ENCODE measurements at places on chromosomes 1 and 21.
A peak's percentile ranks its signal among the peaks of the same experiment; 100 is the strongest.

- no peak for DNase-seq
Measured at GRCh38 chr1:69523032-69523431, 44.7 kb upstream of the LRRC7 start.

DNA sequence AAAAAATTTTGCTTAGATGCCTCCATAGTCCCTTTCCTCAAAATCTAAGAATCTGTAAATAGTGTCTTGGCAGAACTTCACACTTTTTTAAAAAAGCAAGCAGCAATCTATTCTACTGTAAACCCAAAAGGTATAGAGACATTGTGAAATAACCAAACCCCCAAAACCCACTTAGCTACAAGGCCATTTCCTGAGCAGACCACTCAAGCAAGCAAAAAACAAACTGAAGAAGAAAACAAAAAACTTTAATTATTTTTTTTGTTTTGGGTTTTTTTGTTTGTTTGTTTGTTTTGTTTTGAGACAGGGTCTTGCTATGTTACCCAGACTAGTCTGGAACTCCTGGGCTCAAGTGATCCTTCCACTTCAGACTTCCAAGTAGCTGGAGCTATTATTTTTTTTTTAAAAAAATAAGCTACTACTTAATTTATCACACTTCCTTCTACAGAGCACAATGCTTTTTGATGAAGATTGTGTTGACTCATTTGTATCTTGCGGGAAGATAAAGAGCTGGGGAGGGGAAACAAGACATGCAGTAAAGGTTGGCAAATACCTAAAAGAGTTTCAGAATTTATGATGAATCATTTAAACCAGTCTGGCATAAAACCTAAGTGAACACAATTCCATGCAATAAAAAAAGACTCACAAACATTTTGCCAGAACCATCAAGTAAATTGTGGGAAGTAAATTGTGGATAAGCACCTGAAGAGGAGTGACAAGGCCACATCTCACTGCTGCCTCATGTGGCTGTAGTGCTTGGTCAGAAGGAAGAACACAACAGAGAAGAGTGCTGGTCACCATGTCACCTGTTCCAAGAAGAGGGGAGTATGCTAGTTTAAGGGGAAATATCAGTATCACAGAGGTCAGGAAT, 2.7 kb upstream of the PTPN22 start:
- no peak for DNase-seq

GRCh38 chr1:86448670-86449069, 20.1 kb upstream of the CLCA1 start:
- DNase-seq, result no peak

GRCh38 chr1:22450351-22451021, 1.2 kb upstream of the ZBTB40 start:
- no peak for DNase-seq

DNA sequence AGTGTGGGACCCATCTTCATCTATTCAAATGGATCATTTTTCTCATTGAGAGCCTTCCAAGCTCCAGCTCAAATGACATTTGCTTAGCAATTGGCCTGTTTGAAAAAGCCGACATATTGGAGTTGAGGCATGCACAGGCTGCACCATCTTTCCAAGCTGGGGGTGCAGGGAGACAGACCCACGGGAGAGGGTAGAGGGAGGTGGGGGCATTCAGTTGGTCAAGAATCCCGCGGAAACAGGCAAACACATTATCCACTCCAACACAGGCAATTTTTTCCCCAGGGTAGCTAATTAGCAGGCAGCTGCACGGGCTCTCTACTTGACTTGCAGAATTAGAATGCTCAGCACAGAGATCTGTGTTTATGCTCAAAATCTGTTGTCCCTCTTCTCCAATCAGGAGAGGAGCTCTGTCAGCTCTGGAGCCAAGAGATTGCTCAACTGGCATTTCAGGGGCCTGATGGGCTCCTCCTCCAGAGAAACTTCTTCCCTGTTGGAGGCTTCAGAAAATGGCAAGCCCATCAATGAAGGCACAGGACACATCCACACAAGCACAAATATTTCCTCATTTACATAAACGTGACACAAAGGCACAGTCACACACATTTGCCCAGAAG, 267.8 kb downstream of the FOXD2 start:
- no peak for DNase-seq

- DNase-seq, result no peak
Measured at GRCh38 chr1:215544566-215544965, 22.5 kb upstream of the KCTD3 start.

- DNase-seq, result no peak
Measured at GRCh38 chr1:57158604-57158998, 192.8 kb upstream of the C8B start.

- no peak for DNase-seq
Measured at GRCh38 chr1:44848456-44849181, 5.6 kb upstream of the PTCH2 start.

GRCh38 chr1:9016455-9016854, 9.8 kb downstream of the SLC2A7 start:
- DNase-seq, result no peak

DNA sequence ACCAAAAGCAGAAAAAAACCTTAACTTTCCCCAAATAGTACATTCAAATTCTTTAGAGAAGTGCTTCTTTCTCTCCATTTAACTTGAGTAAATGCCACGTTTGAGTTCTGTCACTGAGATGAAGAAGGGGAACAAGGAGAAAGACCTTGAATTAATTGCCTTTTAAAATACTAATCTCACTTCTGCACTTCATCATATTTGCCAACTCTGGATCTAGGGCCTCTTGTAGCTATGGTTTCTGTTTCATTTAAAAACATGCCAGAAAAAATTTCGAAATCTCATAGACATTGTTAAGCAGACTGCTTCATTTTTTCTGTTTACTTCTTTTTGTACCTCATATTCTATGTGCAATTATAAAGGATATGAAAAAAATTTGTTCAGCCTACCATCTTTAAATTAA, 24.6 kb downstream of the MIXL1 start:
- DNase-seq, result no peak

DNA sequence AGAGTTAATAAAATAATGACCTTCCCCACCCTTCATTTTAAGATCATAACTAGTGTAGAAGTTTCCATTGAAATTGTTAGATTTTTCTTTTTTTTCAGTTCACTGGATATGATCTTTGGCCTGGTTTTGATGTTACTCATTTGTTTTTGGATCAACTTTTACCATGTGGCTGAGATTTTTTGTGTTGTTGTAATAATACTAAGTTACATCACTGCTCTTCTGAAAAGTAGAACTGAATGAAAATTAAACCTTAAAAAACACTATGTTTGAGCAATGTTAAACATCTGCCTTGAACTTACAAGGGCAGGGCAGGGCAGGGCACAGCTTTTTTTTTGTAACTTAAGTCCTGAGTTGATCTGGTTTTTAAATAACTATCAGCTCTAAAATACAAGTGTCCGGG, 204.8 kb upstream of the ADAMTS5 start:
- DNase-seq, result no peak

GRCh38 chr1:117653195-117653594, 47.3 kb downstream of the TENT5C start:
- no peak for DNase-seq

GRCh38 chr1:22776035-22776613, 65.5 kb downstream of the EPHB2 start:
- DNase-seq, result no peak

DNA sequence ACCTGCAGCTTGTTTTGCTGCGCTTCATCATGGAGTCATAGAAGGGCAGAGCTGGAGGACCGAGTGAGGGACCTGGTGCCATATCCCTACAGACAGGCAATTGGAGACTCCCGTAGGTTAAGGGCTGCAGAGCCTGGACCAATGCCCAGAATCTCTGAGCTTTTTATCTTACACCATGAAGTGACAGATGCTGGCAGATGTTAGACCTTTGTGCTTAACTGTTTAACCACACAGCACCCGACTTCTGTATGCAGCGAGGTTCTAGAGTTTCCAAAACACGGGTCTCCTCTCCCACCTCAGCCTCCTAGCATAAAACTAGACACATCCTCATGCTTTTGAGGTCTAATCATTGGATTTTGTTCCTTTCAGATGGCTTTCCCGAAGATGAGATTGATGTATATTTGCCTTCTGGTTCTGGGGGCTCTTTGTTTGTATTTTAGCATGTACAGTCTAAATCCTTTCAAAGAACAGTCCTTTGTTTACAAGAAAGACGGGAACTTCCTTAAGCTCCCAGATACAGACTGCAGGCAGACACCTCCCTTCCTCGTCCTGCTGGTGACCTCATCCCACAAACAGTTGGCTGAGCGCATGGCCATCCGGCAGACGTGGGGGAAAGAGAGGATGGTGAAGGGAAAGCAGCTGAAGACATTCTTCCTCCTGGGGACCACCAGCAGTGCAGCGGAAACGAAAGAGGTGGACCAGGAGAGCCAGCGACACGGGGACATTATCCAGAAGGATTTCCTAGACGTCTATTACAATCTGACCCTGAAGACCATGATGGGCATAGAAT, 47.6 kb downstream of the B3GALT5 start:
- no peak for DNase-seq

DNA sequence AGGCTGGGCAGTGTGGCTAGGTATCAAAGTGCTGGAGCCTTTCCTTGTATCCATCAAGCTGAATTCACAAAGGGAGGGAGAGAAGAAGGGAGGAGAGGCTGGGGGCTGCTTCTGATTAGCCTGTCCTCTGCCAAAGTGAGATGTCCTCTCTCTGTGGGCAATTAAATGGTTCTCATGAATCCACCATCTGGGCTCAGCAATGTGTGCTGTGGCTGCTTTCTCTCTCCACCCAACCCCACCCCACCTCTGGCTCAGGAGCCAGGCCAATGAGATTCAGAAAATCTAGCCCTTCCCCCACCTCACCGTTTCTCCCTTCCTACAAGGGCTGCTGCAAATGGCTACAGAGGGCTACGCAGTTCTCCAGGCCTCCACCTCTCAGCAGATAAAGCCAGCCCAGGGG, 154.6 kb downstream of the TENT5C start:
- no peak for DNase-seq

DNA sequence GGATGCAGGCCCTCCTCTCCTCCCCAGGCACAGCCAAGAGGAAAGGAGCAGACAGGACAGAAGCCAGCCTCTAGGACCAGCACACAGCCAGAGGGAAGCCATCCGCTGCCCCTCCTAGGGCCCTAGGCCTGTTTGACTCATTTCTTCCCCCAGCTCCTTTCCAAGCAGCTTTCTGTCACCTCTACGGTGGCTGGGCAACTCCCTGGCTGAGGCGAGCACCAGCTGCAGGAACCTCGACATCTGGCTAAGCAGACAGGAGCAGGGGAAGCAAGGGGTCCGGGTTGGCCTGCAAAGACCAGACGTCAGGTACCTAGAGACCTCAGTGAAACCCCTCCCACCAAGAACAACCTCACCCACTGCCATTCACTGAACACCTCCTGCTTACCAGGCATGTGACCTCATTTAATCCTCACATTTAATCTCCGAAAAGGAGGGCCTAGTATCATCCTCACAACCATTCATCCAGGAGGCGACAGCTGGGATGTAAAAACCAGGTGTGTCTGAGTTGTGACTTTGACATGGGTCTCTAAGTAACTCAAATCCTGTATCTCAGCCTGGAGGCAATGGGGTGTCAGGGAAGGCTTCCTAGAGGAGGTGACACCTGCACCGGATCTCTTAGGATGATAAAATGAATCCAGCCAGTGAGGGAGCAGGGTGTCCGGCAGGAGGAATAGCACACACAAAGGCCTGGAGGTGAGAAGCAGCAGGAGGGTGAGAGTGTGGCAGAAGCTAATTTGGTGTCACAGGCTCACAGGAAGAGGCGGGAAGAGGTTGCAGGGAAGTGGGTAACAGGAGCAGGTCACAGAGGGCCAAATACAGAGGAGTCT, 5.9 kb downstream of the LRP8 start:
- no peak for DNase-seq

GRCh38 chr1:10947691-10948462, 64.6 kb upstream of the TARDBP start:
- no peak for DNase-seq

- no peak for DNase-seq
Measured at GRCh38 chr21:25494804-25495203, 112.5 kb downstream of the MRPL39 start.

- no peak for DNase-seq
Measured at GRCh38 chr1:239815074-239815473, 276.6 kb upstream of the FMN2 start.

DNA sequence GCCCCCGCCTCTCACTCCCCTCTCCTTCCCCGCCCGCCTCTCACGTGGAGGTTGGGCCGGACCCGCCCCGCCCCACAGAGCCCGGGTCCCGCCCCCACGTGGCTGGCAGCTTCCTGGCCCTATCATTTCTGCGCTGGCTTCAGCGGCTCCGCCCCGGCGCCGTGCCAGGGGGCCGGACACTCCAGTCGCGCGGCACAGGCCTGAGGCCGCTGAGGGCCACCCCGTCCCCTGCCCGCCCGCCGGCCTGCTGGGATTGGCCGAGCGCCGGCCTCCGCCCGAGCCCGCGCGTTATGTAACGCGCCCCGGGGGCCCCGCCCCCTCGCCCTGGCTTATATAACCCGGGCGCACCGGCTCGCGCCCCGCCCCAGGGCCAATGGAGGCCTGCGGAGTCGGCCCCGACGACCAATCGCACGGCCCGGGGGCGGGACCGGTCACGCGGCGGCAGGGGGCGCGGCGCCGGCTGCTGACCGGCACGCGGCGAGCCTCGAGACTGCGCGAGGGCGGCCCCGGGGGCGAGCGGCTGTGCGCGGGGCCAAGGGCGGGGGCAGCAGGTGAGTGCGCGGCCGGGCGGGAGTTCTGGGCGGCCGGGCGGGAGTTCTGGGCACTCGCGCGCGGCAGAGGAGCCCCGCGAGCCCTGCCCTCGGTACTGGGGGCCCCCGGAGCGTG, at the start of gene PER3:
Gene PER3, plus strand, starts transcription at position 466 of the 666 bp plus-strand sequence. CDS start 587 bp downstream, outside the sequence.
- peak; percentile 89 for DNase-seq

DNA sequence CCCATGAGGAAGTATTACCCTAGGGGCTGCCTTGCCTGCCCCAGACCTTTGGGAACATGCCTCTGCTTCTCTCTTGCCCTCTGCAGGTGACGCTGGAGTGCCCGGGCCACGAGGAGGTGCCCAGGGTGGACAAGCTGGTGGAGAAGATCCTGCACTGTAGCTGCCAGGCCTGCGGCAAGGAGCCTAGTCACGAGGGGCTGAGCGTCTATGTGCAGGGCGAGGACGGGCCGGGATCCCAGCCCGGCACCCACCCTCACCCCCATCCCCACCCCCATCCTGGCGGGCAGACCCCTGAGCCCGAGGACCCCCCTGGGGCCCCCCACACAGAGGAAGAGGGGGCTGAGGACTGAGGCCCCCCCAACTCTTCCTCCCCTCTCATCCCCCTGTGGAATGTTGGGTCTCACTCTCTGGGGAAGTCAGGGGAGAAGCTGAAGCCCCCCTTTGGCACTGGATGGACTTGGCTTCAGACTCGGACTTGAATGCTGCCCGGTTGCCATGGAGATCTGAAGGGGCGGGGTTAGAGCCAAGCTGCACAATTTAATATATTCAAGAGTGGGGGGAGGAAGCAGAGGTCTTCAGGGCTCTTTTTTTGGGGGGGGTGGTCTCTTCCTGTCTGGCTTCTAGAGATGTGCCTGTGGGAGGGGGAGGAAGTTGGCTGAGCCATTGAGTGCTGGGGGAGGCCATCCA, 7.8 kb upstream of the HTR6 start:
- no peak for DNase-seq

- DNase-seq, result no peak
Measured at GRCh38 chr1:43573066-43573800, 42.5 kb downstream of the PTPRF start.

- DNase-seq, result no peak
Measured at GRCh38 chr1:38018864-38019343, 6.4 kb downstream of the UTP11 start.

- DNase-seq, result no peak
Measured at GRCh38 chr1:178752891-178753290, 27.8 kb downstream of the RALGPS2 start.

- DNase-seq, result no peak
Measured at GRCh38 chr1:179247923-179248322, 18.4 kb upstream of the ABL2 start.
